Transverse colon (tissue), 4 donors: ENCODE measurements at places on chromosomes 16 and 17.
A peak's percentile ranks its signal among the peaks of the same experiment; 100 is the strongest.

GRCh38 chr17:77798481-77798880 is 160.0 kb upstream of the TNRC6C start:
- DNase-seq = no peak

DNA sequence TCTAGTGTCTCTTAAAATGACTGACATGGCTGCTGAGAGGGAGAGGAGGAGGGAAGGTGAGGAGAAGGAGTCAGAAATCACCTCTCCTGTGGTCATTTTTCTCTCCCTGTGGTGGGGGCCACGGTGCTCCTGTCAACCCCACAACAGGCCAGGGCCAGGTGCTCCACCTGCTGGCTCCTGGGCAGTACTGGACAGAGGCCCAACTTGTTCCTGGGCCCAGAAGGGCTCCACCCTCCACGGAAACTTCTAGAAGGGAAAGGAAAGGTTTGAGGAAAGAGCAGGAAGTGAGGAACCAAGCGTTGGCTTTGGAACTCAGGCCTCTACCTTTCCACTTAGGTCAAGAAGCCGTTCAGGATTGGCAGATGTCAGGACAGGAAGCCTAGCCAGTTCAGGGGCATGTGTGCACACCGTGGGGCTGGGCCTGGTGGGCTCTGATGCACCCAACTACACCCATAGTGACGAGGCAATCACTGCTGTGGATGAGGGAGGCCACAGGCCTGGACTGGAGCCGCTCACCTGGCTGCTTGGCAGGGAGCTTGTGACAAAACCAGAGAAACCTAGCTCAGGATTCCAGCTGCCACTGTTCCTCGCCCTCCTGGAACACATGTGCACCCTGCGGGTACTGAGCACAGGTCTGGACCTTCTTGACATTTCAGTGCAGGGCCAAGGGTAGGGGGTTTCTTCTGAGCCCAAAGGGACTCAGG is 36.1 kb downstream of the WNT3 start:
- DNase-seq = peak; percentile 31

DNA sequence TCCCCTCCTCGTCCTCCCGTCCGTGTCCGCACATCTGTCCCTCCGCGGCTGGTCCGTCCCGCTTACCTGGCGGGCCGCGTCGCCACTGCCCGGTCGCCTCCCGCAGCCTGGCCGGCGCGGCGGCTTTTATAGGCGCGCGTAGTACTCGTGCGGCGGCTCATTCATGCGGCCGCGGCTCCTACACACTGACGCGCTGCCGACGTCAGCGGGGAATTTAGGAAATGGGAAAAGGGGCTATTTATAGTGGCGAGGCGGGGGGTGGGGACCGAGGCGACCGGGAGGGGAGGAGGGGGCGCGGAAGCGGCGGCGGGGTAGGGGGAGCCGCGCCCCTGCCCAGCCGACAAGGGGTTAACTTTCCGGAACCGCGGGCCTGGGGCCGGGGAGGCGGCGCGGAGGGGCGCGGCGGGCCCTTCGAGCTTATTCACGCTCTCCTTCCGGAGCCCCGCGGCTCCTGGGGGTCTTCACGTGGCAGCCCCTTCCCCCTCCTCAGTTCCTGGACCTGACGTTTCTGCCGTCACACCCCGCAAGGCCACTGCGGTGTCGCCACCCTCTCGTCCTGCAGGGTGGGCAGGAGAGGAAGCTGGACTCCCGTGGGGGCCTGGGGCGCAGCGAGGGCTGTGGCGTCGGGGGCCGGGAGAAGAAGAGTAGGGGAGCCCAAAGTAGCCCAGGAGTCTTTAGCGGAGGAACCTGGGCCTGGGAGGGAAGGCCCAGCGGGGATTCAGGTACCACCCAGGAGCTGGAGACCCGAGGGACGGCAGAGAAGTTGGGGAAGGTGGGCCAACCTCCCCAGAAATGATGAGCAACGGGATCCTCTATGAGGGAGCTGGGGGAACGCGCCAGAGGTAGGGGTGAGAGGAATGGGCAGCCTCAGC is 3.6 kb upstream of the HIC1 start:
- peak; percentile 37 for DNase-seq

DNA sequence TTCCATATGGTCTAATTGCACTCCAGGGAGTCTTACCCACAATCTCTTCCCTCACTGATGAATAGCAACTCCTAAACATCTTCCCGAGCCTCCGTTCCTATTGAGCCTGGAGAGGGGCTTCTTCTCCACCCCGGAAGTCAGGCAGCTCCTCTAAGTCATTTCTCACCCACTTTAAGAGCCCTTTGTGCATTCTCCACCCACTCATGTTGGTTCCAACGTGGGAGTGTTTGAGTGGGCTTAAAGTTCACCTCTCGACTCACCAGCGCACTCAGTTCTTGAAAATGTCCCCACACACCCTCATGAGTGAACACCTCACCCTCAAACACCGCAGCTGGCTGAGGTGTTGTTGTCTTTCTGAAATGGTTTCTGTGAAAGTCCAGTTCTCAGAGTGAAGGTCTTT is 67.6 kb downstream of the TMEM114 start:
- DNase-seq = no peak

DNA sequence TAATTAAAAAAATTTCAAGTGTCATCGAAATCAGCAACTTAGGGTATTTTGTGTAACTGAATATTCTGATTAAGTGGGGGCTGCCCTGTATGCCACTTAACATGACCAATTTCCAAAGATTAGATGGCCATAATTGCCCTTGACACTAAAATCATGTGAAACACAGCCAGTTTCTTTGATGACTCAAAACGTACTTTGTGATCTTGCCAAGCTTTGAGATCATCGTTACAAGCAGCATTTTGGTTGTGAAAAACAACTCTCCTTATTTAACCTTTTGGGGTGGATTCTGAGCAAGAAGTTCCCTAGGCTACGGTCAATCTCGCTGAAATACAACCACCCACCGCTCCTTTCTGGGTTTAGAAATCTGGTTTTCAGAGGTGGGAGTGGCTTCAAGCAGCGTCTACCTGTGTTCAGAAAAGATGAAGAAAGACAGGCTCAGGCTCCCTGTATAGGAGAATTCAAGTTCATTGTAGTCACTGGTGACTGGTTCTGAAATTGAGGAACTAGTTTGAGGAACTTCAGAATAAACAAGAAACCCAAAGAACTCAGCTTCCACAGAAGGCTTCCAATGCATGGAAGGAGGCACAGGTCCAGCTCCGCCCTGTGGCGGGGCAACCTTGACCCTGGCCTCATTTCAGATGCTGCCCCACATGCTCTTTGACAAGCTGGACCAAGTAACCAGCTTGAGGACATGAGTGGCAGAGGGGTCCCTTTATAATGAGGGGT is 9.4 kb downstream of the MAP3K14 start:
- DNase-seq = no peak

DNA sequence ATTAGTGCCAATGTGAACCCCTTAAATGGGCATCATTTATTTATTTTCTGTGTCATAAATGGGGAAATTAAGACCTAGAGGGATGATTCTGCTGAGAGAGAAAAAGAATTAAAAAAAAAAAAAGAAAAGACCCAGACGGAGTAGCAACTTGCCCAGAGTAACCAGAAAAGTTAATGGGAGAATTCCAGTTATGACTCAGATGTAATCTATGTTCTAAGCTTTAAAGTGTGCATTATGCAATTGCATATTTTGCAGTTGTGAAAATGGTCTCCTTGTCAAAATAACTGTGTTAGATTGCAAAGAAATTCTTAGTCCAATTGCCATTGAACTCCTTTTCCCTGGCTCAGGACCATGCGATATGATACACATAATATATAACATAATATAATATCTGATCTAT is 38.6 kb upstream of the TBX2 start:
- no peak for DNase-seq

DNA sequence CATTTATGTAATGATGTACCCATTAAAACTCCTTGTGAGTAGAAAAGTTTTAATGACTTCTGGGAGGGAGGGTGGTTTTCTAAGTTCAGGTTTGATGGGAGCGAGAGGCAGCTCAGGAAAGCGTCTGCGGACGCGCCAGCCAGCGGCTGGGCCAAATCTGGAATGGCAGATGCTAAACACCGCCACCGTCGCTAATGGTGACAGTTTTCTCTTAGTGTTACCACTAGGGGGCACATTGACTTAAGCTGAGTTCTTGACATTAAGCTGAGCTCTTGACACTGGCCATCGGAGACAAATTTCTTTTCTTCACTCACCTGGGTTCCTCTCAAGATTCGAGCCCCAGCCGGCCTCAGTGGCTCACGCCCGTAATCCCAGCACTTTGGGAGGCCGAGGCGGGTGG is 6.7 kb downstream of the TRPV1 start:
- DNase-seq = no peak

- no peak for DNase-seq
Observed at GRCh38 chr17:60231234-60231633, 81.5 kb downstream of the CA4 start.

- no peak for DNase-seq
Observed at GRCh38 chr17:27481327-27481726, 25.1 kb downstream of the KSR1 start.

DNA sequence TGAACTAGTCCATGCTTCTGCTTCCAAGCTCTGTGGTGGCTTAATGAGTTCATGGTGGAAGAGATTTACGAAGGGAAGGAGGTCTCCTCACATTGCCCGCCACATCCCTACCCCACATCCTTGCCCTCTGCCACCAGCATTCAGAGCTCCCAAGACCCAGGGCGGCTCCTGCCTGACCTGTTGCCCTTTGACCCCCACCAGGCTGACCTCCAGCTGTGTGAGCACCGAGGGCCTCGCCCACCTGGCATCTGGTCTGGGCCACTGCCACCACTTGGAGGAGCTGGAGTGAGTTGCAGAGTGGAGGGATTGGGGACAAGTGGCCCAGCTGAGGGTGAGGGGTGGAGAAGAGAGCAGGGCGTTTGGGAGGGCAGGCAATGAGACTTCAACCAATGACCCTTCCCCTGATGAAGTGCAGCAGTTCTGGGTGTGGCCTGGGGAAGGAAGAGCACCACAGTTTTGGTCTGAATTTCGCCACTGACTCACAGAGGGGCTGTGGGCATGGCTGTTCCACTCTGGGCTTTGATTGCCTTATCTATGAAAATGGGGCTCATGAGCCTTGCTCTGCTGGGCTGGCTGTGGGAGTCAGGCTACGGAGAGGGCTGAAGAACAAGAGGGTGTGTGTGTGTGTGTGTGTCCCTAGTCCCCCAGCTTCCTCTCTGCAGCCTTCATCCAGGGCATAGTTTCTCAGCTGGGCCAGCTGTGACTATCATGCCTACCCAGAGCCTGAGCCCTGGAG is 22.6 kb upstream of the CPNE2 start:
- DNase-seq = no peak

- no peak for DNase-seq
Observed at GRCh38 chr16:29808219-29808900, 2.0 kb downstream of the MAZ start.

GRCh38 chr16:50534091-50534490 is 14.1 kb upstream of the NKD1 start:
- DNase-seq = no peak

GRCh38 chr17:7215136-7215638 is 4.4 kb downstream of the DLG4 start:
- no peak for DNase-seq

DNA sequence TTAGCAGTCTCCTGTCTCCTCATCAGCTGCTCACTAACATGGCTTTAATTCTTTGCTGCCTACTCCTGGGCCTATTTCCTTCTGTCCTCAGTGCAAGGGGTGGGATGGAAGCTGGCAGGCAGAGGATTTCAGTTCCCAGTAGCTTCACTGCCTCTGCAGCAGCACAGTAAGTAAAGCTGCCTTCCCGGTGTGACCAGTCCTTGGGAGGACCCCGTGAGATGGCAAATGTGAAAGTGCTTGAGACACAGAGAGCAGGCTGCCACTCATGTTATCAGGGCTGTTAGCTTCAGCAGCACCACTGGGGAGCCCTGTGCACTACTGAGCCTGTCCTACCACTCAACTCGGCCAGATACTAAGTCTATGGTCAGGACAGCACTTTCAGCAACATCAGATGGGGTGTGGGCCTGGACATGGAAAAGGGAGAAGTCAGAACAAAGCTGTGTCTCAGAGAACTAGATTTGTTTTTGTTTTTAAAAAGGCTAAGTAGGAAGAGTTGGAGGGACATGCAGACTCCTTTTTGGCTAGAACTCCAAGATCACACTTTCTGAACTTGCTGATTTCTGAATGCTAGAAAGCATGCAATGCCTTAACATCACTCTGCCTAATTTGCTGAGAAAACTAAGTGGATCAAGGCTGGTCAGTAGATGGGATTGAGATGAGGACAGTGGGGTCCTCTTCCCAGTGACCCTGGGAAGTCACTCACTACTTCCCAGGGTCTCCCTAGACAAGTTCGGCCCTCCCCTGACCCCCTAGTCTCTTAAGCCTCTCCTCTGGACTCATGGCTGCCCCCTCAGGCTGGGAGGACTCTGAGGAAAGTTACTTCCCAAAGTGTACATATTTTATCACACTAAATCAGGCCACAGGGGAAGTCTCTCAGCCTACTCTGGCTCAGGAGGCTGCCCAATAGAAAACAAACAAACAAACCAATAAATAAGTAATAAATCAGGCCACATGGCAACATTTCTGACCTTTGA is 1.1 kb downstream of the ACSF2 start:
- peak; percentile 54 for DNase-seq

- peak; percentile 95 for DNase-seq
Observed at GRCh38 chr17:12020642-12021622, at the start of gene MAP2K4. TSS of gene MAP2K4 (plus strand) at chr17:12020877. CDS start at chr17:12020887, 10 bp downstream.

- DNase-seq = no peak
Observed at GRCh38 chr16:2329532-2329931, 11.0 kb downstream of the ABCA3 start.

- peak; percentile 23 for DNase-seq
Observed at GRCh38 chr17:41773731-41774193, 12.7 kb downstream of the JUP start.

DNA sequence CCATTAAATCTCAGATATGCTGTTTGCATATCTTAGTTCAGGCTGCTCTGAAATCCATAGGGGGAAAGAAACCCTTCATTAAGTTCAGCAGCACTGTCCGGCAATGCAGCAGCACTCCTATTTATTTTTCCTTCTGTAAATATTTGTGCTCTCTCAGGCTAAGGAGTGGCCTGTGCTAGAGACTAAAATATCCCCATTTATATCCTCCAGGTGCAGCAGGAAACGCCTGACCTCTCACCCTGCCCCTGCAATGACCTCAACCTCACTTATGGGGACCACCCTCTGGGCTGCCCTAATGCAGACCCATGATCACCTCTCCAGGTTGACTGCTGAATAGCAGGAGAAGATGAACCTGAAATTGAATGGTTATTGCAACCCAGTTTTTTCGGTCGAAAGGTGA is 165.0 kb upstream of the ELAC2 start:
- DNase-seq = peak; percentile 7

- no peak for DNase-seq
Observed at GRCh38 chr16:67902831-67903230, 9.8 kb downstream of the PSKH1 start.

DNA sequence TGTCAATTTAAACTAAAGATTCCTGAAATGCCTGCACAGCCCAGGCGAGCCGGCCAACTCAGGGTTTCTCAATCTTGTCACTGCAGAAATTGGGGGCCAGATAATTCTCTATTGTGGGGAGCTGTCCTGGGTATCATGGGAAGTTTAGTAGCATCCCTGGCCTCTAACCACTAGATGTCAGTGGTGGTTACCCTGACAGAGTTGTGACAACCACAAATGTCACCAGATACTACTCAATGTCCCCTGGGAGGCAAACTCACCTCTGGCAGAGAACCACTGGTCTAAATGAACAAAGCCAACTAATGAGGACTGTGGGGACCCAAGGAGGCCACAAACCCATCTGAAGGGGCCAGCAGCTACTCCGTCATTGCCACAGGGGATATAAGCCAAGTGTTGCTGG is 90.9 kb downstream of the MYH11 start:
- no peak for DNase-seq

GRCh38 chr17:73914536-73915274 is 270.5 kb upstream of the SDK2 start:
- DNase-seq = no peak
